HS-27A (cell line): ENCODE measurements at places on chromosomes 2 and 18.

- DNase-seq: no peak
These were observed at the start of gene VAMP5 for GRCh38 chr2:85584354-85584856. Gene VAMP5 (plus strand): TSS chr2:85584431. CDS start chr2:85584491, 60 bp downstream.

- no peak for DNase-seq
These were observed 35.7 kb downstream of the ACVR1C start for GRCh38 chr2:157592948-157593347.

GRCh38 chr2:158719403-158719802 is 75.7 kb upstream of the DAPL1 start:
- no peak for DNase-seq

DNA sequence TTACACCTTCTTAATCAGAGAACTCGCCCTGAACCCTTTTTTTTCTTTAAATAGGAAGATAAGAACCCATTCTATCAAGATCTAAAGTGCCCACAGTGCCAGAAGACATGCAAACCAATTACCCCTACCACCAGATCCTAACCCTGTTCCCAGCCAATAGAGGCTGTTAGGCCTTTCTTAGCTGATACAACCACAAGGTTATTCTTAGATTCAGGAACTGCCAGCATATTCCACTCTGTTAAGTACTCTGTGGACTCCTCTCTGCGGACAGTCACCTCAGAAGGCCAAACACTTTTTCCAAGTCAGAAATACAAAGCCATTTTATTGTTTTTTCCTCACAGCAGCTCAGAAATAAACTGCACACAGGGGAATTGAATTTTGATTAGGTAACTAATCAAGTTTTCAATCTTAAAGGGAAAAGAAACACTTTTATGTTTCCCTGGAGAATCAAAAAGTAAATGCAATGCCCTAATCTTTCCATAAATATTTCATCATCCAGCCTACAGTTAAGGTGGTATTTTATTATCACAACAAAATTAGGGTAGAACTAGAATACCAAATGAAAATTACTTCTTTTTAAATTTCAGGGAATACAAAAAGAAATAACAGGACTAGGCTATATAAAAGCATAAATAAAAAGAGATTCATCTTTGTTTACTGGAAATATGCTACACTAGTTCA is 111.4 kb downstream of the NBAS start:
- DNase-seq: no peak

- no peak for DNase-seq
These were observed 40.4 kb downstream of the CLIP4 start for GRCh38 chr2:29155578-29155977.

GRCh38 chr2:218081063-218081462 is 12.0 kb downstream of the RUFY4 start:
- no peak for DNase-seq

GRCh38 chr2:225558399-225559071 is 159.0 kb downstream of the NYAP2 start:
- no peak for DNase-seq

DNA sequence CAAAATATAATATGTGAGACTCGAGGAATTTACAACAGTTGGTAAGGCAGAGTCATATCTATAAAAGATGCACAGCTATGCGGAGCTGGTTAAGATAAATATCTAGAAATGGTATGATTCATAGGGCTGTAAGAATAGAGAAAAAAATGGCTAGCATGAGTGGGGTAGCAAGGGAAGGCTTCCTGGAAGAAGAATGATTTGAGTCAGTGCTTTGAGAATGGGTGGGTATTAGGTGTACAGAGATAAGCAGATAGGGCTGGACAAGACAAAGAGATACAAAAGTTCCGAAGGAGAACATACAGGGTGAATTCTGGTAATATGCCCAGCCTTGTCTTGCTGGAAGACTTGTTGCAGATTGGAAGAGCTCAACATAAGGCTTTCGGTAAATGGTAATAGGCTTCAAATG is 291.5 kb upstream of the CCDC68 start:
- DNase-seq: no peak

DNA sequence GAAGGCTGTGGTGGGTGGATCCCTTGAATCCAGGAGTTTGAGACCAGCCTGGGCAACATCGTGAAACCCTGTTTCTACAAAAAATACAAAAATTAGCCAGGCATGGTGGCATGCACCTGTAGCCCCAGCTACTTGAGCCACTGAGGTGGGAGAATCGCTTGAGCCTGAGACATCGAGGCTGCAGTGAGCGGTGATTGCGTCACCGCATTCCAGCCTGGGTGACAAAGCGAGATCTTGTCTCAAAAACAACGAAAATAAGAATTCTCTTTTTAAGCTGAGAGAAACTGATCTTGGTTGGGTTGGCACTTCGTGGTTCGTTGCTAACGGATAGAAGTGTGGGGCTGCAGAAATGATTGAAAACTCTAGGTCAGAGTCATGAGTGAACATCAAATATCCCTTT is 109.3 kb upstream of the CNGA3 start:
- DNase-seq: no peak

GRCh38 chr18:72742002-72742401 is 125.8 kb downstream of the NETO1 start:
- DNase-seq: no peak

DNA sequence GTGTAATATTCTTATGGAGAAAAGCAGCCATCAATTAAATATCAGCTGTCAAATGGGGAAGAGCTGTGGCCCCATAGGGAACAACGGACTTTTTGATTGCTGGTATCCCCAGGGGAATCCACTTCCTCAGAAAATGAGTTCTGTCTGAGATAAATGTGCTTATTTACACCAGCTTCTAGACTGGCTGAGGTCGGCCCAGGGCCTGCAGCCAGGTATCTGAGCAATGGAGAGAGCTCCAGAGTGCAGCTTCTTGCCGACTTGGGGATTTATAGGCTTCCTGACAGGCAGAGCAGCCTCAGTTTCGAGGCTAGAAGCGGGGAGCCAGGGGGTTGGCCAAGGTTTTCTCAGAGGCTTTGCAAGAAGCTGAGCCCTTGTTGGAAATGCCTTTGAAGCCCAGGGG is 67.2 kb downstream of the MCFD2 start:
- DNase-seq: no peak

DNA sequence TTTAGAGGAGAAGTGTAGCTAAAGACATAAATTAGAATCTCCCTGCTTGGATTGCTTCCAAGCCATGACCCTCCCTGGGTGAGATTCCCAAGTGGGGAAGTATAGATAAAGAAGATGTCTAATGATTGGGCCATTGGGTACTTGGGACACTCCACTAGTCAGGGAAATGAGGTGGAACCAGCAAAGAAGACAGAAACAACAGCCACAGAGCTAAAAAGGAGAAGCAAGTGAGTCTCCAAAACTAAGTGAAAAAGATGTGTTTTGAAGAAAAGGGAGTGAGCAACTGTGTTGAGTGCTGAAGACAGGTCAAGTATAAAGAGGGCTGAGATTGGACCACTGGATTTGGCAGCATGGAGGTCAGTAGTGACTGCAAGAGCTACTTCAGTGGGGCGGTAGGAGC is 276.7 kb upstream of the STON1 start:
- DNase-seq: no peak

GRCh38 chr2:217552081-217552480 is 450.7 kb downstream of the TNS1 start:
- DNase-seq: no peak

DNA sequence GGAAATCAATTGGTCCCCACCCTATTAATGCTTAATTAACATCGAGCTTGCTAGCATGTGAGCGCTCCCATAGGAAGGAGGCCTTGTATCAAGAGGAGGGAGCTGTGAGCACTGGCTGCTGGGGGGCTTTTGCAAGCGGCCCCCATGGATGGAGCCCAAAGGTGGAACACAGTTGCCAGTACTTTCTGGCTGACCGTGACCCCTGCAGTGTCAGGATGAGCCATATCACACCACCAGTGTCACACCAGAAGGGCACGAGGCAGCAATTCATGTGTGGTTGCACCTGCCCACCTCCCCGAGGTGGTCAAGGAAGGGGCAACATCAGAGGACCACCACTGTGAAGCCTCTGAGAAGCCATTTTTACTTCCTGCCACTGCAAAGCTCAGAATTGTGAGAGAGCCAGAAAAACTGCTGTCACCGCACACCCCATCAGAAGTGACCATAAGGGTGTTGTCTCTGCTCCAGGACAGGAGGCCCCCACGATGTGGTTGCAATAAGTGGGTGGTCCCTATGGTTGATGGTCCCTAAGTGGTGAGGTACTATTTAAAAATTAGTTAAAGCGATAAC is 99.8 kb upstream of the RAB6C start:
- DNase-seq: no peak

DNA sequence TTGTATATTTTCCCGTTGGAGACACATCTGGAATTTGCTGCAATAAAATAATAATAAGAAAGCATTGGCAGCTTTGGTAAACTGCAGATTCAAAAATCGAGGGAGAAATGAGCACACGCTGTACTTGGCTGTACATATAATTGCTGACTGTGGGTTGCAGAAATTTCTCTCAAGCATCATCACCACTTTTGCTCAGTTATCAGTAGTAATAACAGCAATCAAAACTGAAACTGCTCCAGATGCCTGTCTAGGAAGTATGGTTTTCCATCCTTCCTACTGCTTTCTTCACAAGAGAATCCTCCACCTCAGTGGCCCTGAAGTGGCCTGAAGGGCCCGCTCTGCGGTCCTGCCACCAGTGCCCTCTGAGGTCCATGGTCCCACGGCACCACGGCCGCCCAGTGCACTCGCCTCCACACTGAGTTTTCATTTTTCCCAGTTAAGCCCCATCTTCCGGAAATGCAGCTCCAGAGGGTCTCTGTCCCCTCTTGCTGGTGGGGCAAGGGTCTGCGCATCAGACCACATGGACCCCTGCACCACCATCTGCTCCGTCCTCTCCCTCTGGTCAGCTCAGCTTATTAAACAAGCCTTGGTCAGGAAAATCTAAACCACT is 3.9 kb downstream of the DUSP28 start:
- DNase-seq: no peak

DNA sequence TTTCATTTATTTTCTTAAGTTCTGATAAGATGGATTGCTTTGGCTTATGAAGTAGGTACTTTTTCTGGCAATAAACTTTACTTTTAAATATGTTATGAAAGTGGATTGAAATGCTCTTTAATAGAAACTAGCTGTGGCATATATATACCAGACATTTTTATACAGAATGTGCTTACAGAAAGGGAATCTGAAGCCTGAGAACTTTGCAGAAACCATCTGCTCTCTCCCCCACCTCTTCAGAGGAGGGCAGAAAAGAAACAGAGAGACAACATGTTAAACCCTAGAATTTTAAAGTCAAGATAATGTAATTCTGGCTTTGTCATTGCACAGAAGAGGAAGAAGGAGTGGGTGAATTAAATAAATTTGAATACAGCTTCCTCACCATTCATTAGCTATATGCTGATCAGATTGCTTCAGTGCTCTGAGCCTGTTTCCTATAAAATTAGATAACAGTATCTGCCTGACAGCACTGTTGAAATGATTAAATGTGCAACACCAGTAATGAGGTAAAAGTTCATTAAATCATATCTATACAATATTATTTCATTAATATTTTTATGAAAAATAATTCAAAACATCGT is 247.3 kb downstream of the CNTNAP5 start:
- no peak for DNase-seq

GRCh38 chr2:126359494-126359893 is 296.5 kb upstream of the GYPC start:
- DNase-seq: no peak

DNA sequence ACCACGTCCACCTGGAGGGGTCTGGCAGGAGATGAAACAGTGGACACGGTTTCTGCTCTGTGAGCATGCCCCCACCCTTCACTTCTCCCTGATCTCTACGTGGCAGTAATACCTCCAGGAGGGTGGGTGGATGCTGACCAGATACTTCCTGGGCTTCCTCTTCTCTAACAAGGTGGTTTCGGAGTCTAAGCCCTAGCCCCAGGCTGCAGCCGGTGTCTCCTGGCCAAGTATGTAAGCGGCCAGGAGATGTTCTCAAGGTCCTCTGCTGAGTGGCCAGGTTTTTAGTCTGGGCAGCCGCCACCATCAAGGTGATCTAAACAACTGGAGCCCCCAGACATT is 101.8 kb upstream of the ASB18 start:
- no peak for DNase-seq

- no peak for DNase-seq
These were observed 216.0 kb downstream of the UBE2E3 start for GRCh38 chr2:181196401-181196800.

DNA sequence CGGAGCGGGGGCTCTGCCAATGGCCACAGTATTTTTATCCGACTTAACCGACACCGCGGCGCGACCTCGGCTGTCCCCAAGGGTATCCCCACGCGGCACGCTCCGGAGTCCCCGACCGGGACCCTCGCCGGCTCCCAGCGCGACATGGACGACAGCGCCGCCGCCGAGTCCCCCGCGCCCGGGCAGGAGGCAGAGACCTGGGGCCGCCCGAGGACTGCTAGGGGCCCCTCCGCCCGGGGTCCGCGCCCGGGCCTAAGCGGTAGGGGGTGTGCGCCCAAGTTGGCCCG is 468 bp downstream of the UXS1 start:
- no peak for DNase-seq

DNA sequence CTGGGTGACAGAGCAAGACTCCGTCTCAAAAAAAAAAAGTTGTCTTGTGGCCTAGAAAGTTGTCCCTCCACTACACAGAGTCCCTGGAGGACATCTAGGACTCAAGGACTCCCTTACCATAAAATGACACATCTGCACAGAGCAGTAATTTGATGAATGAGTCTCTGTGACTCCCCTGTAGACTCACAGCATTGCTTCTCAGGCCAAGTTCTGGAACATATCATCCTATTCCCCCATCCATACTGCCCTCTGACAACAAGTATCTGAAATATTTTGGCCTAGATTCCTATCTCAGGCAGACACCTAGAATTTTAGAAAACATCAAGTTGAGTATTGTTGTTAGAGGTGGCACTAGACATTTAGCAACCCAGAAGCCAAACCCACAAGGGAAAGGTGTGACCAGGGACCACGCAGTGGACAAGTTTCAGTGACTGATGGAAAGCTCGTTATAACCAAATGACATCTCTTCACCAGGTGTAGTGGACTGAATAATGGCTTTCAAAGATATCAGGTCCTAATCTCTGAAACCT is 97.9 kb upstream of the ATP8B1 start:
- DNase-seq: no peak

- DNase-seq: no peak
These were observed 176.3 kb downstream of the SEPTIN10 start for GRCh38 chr2:109437325-109438090.

GRCh38 chr2:157784823-157785175 is 91.3 kb downstream of the ACVR1 start:
- DNase-seq: no peak

DNA sequence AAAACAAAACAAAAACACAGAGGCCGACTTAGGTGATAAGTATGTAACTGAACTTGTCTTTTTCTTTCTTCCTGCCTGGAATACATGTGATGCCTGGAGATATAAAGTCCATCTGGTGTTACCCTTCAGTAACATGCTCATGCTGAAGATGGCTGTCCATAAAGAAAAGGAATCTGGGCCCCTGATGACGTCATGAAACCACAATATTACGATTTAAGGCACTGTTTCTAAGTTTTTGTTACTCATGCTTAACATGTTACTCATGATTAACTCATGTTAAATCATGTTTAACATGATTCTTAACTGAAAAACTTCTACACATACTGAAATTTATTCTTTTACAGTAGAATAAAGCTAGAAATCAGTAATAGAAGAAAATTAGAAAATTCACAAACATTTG is 49.0 kb downstream of the STRADB start:
- no peak for DNase-seq

- DNase-seq: no peak
These were observed 35.7 kb downstream of the NOL10 start for GRCh38 chr2:10654069-10654468.
